ENCODE measurements at places on chromosomes 16 and 17.

GRCh38 chr17:44522883-44523671 is 19.9 kb upstream of the GPATCH8 start:
- peak; percentile 48 for DNase-seq

- DNase-seq = no peak
Measured at GRCh38 chr16:2810651-2811050, 6.4 kb upstream of the PRSS21 start.

GRCh38 chr17:81840826-81841778 is 6.3 kb upstream of the PPP1R27 start:
- DNase-seq = no peak

DNA sequence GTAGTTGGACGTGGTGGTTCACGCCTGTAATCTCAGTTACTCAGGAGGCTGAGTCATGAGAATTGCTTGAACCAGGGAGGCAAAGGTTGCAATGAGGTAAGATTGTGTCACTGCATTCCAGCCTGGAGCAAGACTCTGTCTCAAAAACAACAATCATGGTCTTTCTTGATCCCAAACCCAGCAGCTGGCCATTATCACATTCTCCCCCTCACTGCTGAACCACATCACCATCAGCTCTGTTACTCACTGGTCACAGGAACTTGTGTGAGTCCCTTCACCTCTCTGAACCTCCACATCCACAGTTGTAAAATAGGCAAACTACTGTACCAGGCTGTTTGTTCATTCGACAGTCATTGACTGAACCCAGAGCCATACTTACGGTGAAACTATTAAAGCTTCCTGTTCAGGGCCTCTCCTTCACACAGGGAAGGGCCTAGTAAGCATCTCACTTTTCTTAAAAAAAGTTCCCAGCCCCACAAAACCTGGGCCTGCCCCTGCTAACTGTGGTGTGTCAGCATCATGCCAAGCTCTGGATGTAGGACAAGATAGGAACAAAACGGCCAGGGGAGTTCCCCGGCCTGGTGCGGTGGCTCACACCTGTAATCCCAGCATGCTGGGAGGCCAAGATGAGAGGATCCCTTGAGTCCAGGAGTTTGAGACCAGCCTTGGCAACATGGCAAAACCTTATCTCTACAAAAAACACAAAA is 104.7 kb downstream of the COPRS start:
- DNase-seq = no peak

All from heart left ventricle (tissue), 16 donors.